AG09309 (cell line): ENCODE measurements at places on chromosomes 2 and 18.

DNA sequence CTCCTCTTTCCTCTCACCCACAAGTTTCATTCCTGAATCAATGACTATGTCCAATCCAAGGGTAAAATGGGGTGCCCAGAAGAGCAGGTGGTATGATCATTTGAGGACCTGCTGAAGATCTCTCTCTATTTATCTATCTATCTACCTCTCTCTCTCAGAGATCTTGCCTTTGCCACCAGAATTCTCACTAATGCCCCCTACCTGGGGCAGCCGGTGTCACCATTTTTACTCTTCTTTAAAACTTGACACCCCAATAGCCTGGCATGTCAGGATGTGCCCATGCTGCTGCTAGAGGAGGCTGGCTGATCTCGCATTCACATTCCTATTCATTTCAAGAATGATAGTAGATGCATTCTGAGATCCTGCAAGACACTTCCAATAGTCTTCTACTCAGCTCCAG, 24.3 kb upstream of the RPIA start:
- no peak for DNase-seq

DNA sequence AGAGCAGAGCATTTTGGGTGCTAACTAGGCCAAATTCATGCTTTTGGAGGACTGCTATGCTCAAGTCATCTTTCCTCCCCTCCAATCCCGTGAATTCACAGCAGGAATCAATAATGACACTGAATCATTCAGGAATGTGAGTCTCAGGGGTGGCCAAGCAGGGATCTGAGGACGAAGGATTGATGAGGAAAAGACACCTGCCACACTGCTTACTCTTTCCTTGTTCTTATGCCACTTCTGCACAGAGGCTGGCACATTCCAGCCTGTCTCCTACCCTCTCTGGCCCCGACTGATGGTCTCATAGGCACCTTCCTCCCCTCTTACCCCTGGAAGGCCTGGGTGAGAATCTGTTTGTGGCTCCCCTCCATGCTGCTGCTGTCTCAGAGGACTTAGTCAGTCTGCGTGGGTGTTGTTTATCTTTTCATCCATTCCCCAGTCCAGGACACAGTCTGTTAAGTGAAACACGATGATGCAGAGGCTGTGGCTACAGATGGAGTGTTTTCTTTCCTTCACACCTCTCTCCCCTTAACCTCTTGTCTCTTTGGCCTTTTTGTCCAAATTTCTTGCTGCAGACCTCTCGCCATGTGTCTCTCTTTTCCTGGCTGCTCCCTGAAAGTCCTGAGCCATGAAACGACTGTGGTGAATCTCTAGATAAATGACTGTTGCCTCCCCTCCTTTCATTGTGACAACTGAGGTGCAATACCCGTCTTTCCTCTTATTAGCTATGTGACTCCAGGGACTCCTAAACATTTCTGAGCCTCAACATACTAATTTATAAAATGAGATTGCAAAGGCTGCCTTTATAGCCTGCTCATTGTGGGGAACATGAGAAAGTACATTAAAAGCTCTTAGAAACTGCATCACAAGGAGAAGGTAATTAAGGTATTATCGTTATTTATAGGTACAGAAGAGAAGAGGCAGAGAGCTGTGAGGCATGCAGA, 86.9 kb downstream of the RDH14 start:
- DNase-seq = peak; percentile 61

GRCh38 chr2:126783341-126783740, 115.3 kb upstream of the TEX51 start:
- no peak for DNase-seq

GRCh38 chr2:24820175-24820513, 26.9 kb downstream of the CENPO start:
- no peak for DNase-seq

DNA sequence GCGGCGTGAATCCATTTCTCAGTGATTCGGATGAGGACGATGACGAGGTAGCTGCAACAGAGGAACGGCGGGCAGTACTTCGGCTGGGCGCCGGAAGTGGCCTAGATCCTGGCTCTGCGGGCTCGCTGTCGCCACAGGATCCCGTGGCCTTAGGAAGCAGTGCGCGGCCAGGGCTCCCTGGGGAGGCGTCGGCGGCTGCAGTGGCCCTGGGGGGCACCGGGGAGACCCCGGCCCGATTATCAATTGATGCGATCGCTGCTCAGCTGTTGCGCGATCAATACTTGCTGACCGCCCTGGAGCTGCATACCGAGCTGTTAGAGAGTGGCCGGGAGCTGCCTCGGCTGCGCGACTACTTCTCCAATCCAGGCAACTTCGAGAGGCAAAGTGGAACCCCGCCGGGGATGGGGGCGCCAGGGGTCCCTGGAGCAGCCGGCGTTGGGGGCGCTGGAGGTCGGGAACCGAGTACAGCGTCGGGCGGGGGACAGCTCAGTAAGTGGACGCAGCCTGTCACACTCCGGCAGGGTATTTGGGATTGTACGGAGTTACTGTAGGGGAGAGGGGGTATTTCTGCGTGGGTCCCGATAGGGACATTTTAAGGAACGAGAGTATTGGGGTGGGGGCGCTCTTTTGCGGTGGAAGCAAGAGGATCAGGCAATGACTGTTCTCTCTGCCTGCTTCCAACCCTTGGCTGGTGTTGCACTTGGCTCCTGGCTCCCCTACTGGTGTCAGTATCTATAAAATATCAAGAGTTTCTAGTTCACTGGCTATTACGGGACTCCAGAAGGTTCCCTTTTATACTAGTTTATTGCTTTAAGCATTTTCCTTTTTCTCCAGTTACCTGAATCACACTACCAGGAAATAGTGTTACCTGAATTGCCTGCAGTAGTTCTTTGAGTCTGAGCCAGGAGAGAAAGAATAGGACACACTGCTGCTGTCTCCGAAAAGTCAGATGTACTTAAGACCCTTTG, 772 bp downstream of the RELCH start:
- no peak for DNase-seq

DNA sequence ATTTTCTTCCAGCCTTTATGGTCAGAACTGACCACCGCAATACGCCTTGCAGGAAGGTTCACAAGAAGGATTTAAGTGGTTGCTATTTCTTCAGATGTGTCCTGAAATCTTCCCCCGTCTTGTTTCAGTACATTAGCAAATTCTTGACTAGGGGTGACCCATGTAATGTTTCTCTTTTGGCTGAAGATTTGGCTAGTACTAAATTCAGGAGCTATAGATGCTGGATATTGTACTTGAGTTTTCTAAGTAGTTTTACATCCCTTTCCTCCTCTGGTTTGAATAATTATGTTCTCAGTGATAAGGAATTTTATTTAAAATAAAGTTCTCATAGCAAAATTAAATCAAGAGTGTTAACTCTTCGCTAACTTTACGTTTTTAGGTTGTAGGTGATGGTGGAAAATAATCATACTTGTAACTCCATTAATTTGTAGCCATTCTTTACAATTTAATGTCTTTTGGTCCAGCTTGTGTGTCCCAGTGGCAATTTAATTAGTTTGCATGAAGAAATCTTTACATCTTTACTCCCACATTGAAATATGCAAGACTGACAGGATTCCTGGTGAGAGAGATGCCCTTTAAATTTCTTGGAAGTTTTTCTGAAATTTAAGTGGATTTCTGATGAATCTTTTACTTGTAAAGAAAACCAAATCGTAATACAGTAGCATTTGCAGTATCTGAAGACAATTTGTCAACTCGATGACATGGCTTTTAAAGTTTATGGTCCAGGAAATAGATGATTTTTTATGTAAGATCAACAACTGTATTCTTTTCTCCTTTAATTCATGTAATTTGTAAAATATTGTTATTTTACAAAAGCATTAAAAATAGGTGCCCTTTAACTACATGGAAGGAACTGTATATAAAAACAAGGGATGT, 2.8 kb downstream of the PHLPP1 start:
- no peak for DNase-seq
